ENCODE measurements at places on chromosomes 7 and 10.

- no peak for DNase-seq
These were observed 38.7 kb downstream of the KCNH2 start for GRCh38 chr7:150939466-150939865.

- DNase-seq: no peak
These were observed 70.1 kb downstream of the ST7 start for GRCh38 chr7:117023325-117023854.

GRCh38 chr10:121306159-121306673 lies 292.0 kb downstream of the FGFR2 start:
- DNase-seq: no peak

DNA sequence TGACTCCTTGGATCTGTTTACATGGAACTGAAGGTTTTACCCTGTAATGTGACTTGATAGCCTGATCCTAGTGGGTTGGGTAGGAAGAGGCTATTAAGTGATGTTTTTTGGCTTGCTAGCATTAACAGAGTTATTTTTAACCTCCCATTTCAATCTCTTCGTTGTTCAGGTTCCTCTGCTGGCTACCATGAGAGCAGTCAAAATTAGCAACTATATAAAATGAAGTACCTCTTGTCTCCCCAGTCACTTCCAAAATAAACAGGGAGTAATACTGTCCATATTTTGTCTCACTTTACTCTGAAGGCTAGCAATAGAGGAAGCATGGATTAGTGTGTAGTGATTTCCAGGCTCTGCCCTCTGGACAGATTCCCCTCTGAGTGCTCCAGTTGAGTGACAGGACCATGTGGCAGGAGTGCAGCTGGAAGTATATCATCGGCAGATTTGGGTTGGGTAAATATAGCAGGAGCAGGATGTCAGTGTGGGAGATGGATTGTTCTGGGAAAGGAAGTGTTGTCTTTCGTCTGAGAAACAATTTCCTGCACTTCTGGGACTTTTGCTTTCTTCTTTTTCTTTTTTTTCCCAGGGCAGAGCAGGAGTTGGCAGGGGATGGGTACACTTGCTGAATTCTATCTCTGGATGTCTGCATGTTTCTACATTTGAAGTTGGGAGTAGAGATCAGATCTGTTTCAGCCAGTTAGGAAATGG lies 35.2 kb downstream of the GBF1 start:
- peak; percentile 41 for DNase-seq

GRCh38 chr7:138299066-138299465 lies 161.0 kb upstream of the TRIM24 start:
- no peak for DNase-seq

- no peak for DNase-seq
These were observed 2.0 kb upstream of the HOXA3 start for GRCh38 chr7:27154369-27154768.

DNA sequence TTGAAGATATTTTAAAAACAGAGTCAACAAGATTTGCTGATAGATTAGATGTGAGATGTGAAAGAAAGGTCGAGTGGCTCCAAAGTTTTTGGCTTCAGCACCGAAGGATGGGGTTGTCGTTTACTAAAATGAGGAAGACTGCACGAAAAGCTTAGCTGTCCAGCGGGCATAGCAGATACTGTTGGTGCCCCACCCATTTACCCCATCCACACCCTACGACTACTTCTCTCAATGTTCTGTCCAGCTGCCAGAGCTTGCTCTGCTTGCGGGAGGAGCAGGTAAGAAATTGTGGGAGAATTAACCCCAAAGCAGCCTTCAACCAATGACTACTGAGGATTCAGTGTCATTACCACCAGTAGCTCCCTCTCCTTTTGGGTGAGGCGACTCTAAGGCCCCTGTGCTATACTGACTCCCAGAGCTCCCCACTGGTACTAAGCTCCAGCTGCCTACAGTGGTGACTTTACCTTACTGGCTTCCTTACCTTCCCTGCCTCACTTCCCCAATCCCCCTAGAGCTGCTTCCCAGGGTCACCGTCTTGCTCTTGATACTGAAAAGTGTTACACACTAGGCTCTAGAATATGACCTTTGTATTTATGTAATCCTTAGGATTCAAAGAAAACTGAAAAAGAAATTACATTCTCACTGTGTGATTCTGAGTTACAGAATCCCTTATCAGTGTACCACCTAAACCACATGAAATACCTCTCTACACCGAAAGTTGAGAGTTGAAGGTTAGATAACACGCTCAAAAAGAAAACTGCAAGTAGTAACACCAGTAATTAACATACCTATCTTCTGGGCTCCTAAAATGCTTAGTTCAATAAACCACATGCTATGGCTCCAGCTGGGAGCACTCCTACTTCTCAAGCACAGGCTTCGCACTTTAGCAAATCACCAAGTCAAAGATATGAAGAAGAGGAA lies 22.3 kb downstream of the CACUL1 start:
- no peak for DNase-seq

DNA sequence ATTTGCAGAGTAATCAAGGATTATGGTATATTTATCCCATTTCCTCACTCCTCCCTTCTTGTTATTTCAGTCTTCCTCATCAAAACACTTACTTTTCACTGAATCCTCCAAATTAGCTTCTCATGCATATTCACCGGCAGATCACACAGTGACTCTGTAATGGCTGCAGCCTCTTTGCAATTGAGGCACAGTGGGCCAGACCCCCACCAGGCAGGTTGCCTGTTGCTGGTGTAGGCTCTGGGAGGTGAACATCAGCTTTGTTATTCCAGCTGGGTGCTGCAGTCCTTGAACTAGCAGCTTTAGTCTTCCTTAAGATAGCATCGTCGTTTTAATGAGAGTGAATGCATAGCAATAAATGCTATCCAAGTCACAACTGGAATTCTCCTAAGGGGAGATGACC lies 449.3 kb downstream of the CNTNAP2 start:
- no peak for DNase-seq

- no peak for DNase-seq
These were observed 45.6 kb downstream of the SPDYE5 start for GRCh38 chr7:75537731-75538130.

DNA sequence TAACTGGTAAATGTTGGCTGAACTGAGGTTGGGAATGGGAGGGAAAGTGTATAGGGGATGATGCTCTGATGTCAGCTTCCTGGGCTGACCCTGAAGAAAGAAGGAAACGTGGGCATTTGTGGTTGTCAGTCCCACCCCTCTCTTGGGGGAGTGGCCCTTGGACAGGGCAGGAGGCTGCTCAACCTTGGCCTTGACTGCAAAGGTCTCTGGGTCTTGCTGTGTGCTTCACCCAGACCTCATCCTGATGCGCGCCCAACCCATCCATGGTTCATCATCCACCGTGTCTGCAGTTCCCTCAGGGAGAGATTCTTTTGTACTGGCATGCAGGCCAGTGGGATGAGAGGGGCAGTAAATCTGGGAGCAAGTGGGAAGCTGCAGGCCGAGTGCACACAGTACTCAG lies 4.7 kb upstream of the ZYX start:
- DNase-seq: no peak

- DNase-seq: peak; percentile 59
These were observed 982 bp downstream of the COBL start for GRCh38 chr7:51315393-51316261.

DNA sequence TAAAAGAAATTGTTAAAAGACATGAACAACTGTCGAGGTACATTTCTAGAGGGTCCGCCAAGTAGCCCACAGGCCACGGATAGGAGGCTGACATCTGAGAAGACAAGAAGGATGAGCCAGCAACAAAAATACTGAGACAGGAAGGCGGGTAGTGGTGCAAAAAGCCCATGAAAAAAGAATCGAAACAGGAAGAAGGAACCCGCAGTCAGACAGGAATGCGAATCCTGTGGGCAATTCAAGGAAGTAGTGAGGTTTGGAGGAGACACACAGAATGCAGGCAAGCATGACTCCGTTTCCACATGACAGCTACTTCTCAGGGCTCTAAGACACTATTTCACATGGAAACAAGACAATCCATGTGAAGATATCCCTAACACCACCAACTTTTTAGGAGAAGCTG lies 125.2 kb downstream of the DOCK4 start:
- DNase-seq: no peak

DNA sequence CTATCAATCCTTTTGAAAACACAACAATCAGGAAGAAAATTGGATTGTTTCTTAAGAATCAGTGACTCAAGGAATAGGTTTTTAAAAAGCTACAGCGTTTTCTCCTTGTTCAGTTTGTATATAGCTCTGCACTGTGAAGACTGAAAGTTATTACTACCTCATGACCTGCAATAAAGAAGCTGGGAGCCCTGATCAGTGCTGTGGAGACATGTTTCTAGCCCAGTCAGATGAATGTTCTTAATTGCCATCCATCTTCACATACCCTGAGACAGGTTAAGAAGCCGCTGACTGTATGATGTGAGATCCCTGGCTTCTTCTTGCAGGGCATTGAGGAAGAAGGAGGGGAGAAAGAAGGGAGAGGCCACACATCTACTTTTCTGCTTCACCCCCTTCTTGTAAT lies 58.0 kb upstream of the VWC2 start:
- no peak for DNase-seq

- DNase-seq: no peak
These were observed 20.5 kb downstream of the PON3 start for GRCh38 chr7:95375591-95376257.

DNA sequence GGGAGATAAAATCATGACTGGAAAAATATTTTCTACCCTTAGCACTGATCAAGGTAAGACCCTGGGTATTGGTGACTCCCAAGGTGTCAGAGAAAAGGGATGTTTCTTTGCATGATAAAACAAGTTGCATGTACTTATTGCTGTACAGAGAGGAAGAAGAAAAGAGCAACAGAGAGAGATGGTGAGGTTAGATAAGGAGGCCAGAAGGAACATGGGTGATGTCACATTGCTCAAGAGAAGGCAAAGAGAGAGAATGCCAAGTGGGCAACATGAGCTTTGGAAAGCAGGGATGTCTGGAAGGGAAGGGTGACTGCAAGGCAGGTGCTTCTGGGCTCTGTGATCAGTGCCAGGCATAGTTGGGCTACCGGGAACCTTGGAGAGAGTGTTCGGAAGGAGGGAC lies 65.1 kb upstream of the ADARB2 start:
- DNase-seq: no peak

Data from glutamatergic neuron (in vitro differentiated cells).